Activated CD4-positive, alpha-beta T cell treated with anti-CD3 and anti-CD28 coated beads for 1 hour (primary cell): ENCODE measurements at places on chromosomes 2 and 18.
A peak's percentile ranks its signal among the peaks of the same experiment; 100 is the strongest.

- DNase-seq = no peak
Observed at GRCh38 chr2:12116228-12116750, 369.9 kb downstream of the LPIN1 start.

- peak; percentile 24 for DNase-seq
Observed at GRCh38 chr2:9800975-9801726, 42.1 kb upstream of the TAF1B start.

GRCh38 chr18:60413944-60414547 is 41.5 kb upstream of the MC4R start:
- DNase-seq = no peak

GRCh38 chr2:201608021-201608420 is 35.3 kb downstream of the TMEM237 start:
- DNase-seq = no peak

DNA sequence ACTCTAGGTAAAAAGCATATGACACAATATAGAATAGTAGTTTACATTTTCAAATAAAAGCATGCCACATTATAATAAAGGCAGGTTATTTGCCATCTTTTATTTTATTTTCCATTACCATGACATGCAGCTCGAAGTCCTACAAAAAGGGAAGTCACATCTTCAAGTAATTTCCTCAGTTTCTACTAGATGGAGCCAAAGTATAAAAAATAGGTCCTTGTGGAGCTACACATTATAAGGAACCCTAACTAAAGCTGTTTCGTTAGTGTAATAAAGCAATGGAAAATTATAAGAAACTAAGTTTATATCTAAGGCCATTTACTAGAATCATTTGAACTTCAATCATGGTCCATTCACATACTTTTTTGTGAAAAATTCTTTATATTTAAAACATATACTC is 674.5 kb downstream of the KCNJ3 start:
- no peak for DNase-seq

DNA sequence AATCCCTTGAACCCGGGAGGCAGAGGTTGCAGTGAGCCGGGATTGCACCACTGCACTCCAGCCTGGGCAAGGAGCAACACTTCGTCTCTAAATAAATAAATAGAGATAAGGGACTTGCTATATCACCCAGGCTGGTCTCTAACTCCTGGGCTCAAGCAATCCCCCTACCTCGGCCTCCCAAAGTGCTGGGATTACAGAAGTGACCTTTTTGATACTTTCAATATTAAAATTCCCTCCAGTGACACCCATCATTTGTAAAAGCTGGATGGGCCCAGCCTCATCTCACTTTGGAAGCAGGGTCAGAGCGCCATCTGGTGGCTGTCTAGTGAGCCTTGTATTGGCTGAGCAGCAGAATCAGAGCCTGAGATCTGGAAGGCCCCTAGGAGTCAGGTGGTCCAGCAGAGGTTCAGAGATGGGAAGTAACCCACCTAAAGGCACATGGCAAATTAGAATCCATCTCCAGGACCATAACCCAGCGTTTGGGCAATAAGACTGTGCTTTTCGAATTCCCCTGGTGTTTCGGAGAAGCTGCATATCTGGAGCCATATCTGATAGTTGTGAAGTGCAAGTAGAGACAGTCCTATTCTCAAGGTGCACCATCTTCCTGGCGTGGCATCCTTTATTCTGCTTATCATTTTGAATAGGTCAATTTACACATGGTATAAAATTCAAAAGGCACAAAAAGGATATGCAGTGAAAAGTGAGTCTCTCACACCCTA is 18.3 kb upstream of the SLC35F6 start:
- peak; percentile 59 for DNase-seq
